Upper lobe of right lung (tissue), 1 donor: ENCODE measurements at places on chromosomes 6 and 20. TPM values are rescaled to one million over a fixed set of nuclear protein-coding genes. Genes with fewer than 3 reads are reported as not detected.
A peak's percentile ranks its signal among the peaks of the same experiment; 100 is the strongest.

Gene CST2
- total RNA-seq, result not detected

GRCh38 chr6:54111341-54112045 lies at the start of gene MLIP:
Gene MLIP (plus strand): TSS chr6:54111443. CDS start chr6:54111480, 37 bp downstream.
- DNase-seq, result no peak
- H3K4me1 ChIP-seq, result no peaks in the 10 kb centered on the region
- no peak within 1 kb of the TSS for H3K27ac ChIP-seq
- no peaks in the 10 kb centered on the region for H3K27me3 ChIP-seq
- H3K36me3 ChIP-seq, result no peaks in the 10 kb centered on the region

DNA sequence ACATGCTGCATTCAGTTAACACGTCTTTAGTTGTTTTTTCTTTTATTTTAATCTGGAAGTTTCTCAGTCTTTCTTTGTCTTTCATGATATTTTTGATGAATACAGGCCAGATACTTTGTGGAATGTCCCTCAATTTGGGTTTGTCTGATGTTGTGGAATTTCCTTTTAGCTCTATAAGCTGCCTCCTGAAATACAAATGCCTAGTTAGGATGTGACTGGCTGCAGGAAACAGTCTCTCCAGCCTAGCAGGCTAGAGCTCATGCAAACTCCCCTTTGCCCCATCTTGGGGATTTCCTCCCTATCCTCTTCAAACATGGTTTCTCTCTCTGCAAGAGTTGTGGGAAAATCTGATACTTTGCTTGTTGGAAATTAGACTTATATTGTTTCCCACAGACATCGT lies 89.3 kb upstream of the JAG1 start:
- no peaks in the 10 kb centered on the region for H3K4me1 ChIP-seq
- H3K27me3 ChIP-seq, result no peaks in the 10 kb centered on the region
- H3K36me3 ChIP-seq, result no peaks in the 10 kb centered on the region
- no peak overlapping the region for H3K27ac ChIP-seq
- H3K4me3 ChIP-seq, result no peak overlapping the region

DNA sequence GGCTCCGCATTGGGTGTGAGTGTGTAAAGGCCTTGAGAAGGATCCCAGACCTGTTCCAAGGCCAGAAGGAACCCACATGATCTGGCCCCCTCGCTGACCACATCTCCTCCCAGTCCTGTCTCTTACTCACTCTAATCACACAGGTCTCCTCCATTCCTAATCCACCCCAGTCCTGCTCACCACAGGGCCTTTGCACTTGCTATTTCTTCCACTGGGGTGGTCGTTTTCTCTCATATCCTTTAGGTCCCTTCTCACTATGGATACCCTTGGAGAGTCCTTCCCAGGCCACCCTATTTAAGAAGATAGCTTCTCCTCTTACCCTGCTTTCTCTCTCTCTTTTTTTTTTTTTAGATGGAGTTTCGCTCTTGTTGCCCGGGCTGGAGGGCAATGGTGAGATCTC lies 65.7 kb downstream of the CD40 start:
- no peak overlapping the region for H3K27ac ChIP-seq
- no peak for DNase-seq
- H3K36me3 ChIP-seq, result no peaks in the 10 kb centered on the region
- H3K4me1 ChIP-seq, result no peaks in the 10 kb centered on the region
- H3K27me3 ChIP-seq, result peaks cover 36% of the 10 kb centered on the region

- H3K27me3 ChIP-seq, result no peaks in the 10 kb centered on the region
- H3K4me1 ChIP-seq, result peaks cover 55% of the 10 kb centered on the region
- peak overlapping the region; percentile 51 for H3K27ac ChIP-seq
- peak overlapping the region; percentile 64 for H3K4me3 ChIP-seq
Measured at GRCh38 chr6:33427585-33428223, 7.8 kb downstream of the SYNGAP1 start.

DNA sequence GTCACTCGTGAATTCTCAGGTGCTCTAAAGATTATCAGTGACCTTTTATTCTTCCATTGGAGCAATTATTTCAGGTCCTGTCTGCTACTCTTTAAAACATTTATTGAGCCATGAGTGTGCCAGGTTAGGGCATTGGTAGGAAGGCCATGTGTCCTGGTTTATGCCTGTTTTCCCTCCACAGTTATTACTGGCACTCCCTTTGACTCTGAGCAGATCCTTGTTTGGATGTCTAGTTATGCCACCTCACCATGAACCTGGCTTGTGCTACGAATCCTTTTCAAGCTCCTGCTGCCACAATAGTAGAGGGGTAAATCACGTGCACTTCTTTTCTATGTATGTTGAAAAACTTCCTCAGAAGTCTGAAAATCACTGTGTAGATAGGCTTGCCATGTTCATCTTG lies 27.4 kb downstream of the CRYBG1 start:
- no peaks in the 10 kb centered on the region for H3K4me1 ChIP-seq
- no peak for DNase-seq
- H3K27me3 ChIP-seq, result peaks cover 5% of the 10 kb centered on the region
- no peak overlapping the region for H3K4me3 ChIP-seq
- no peaks in the 10 kb centered on the region for H3K36me3 ChIP-seq
- H3K27ac ChIP-seq, result no peak overlapping the region

- no peaks in the 10 kb centered on the region for H3K36me3 ChIP-seq
- H3K4me3 ChIP-seq, result no peak overlapping the region
- H3K27ac ChIP-seq, result no peak overlapping the region
- no peak for DNase-seq
- H3K4me1 ChIP-seq, result peaks cover 19% of the 10 kb centered on the region
- H3K27me3 ChIP-seq, result peaks cover 99% of the 10 kb centered on the region
Measured at GRCh38 chr6:137495703-137496336, 1.6 kb upstream of the OLIG3 start.

- peak overlapping the region; percentile 78 for H3K27ac ChIP-seq
- H3K4me1 ChIP-seq, result peaks cover 59% of the 10 kb centered on the region
- H3K4me3 ChIP-seq, result peak overlapping the region; percentile 47
- no peaks in the 10 kb centered on the region for H3K36me3 ChIP-seq
- H3K27me3 ChIP-seq, result no peaks in the 10 kb centered on the region
- no peak for DNase-seq
Measured at GRCh38 chr20:32474717-32474966, 110.5 kb downstream of the NOL4L start.

Gene GMNN
- total RNA-seq, result 10.0 TPM

Gene MYMX
- 0.52 TPM for total RNA-seq

DNA sequence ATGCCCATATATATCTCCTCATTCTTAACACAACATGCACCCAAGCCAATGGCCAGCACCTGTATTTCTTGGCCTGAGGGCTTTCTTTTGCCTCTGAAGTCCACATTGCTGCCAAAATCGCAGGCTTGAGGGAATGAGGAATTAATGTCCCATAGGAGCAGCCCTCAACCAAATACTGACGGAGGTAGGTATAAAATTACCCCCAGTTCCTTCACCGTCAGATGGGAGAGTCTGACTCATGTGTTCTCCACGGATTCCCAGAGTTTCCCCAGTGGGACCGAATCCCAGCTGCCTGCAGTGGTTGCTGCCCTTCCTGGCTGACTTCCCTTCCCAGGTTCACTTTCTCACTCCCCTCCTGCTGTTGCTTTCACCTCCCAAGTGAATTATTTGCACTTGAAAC lies 602.2 kb upstream of the NOX3 start:
- DNase-seq, result no peak
- H3K27me3 ChIP-seq, result no peaks in the 10 kb centered on the region
- no peak overlapping the region for H3K4me3 ChIP-seq

- H3K27ac ChIP-seq, result no peak overlapping the region
- no peaks in the 10 kb centered on the region for H3K27me3 ChIP-seq
- H3K4me3 ChIP-seq, result no peak overlapping the region
- H3K36me3 ChIP-seq, result no peaks in the 10 kb centered on the region
Measured at GRCh38 chr6:156735751-156736150, 41.4 kb upstream of the ARID1B start.

DNA sequence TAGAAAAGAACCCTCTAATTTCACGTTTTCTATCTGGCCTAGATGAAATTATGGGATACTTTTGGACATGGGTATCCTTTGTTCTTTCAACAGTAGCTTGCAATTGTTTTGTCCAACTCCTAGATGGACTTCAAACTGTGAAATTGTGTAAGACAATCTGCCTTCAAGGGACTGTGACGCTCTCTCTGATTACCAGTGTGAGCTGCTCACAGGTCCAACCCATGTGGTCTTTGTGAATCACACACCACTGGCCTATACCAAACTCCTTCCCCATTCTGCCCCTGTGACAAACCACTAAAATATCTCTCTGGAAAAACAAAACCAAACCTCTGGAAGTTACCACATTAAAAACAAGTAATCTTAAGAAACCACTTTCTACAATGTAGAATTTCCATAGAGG lies 59.5 kb downstream of the NINL start:
- no peak for DNase-seq
- H3K4me3 ChIP-seq, result no peak overlapping the region
- no peaks in the 10 kb centered on the region for H3K27me3 ChIP-seq
- no peaks in the 10 kb centered on the region for H3K4me1 ChIP-seq

DNA sequence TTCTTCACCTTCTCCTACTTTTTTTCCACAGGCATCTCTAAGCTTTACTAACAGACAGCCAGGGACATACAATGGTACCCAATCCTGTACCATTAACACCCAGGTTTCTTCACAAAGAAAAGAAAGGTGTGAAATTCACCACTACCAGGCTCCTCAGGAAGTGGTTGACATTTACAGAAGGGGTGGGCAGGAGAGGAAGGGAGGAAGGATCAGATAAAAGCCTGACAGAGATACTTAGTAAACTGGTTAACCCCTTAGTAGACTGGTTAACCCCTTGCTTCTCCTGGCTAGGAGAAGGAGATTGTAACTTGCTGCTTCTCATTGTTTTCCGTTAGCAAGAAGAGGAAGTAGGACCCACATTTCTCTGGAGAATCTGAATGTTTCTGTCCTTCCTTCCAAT lies 7.2 kb downstream of the SAMD3 start:
- H3K27me3 ChIP-seq, result no peaks in the 10 kb centered on the region
- H3K36me3 ChIP-seq, result no peaks in the 10 kb centered on the region
- H3K4me1 ChIP-seq, result no peaks in the 10 kb centered on the region
- no peak for DNase-seq
- no peak overlapping the region for H3K27ac ChIP-seq

DNA sequence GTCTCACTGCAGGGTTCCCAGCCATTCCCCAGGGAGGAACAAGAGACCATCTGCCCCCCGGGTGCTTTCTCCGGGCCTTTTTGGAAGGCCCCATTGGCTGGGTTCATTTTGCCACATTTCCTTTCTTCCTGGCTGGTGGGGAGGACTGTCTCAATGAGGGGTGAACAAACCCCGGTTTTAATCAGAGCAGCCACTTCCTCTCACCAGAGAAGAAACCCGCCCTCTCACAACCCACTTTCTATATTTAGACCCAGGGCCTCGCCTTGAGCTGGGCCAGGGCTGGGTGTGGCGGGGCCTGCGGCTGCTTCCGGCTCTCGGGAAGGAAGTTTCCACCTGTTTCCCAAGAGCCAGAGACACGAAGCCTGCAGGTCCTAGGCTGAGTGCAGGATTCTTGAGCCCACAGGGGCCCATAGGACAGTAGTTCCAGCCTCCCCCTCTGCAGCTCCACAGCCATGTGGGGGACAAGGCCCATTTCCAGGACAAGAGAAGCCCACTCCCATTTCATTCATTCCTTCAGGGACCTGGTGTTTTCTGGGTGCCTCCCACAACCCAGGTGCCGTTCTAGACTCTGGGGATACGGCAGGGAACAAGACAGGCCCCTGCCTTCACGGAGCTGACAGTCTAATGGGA lies 41.8 kb downstream of the RBM38 start:
- H3K27me3 ChIP-seq, result no peaks in the 10 kb centered on the region
- H3K4me3 ChIP-seq, result no peak overlapping the region
- H3K27ac ChIP-seq, result no peak overlapping the region
- DNase-seq, result peak; percentile 86
